Mesothelial cell of epicardium (in vitro differentiated cells): ENCODE measurements at places on chromosomes 3 and 15. TPM values are rescaled to one million over a fixed set of nuclear protein-coding genes. Genes with fewer than 3 reads are reported as not detected.

Gene SMAD6
- 164 to 176 TPM (median 176 TPM) in 3 replicates for total RNA-seq

- H3K4me3 ChIP-seq: no peak overlapping the region
- DNase-seq: no peak
Observed at GRCh38 chr3:110254591-110254990, 817.0 kb upstream of the NECTIN3 start.

- peaks cover 32% of the 10 kb centered on the region for H3K27me3 ChIP-seq
- H3K27ac ChIP-seq: no peak overlapping the region
- no peaks in the 10 kb centered on the region for H3K36me3 ChIP-seq
- H3K4me3 ChIP-seq: no peak overlapping the region
Observed at GRCh38 chr15:79501086-79501485, 69.0 kb downstream of the MINAR1 start.

Gene SKIC8
- 51.2 to 55.1 TPM (median 54.8 TPM) in 3 replicates for total RNA-seq

Gene CCR8
- not detected in 3 replicates for total RNA-seq

DNA sequence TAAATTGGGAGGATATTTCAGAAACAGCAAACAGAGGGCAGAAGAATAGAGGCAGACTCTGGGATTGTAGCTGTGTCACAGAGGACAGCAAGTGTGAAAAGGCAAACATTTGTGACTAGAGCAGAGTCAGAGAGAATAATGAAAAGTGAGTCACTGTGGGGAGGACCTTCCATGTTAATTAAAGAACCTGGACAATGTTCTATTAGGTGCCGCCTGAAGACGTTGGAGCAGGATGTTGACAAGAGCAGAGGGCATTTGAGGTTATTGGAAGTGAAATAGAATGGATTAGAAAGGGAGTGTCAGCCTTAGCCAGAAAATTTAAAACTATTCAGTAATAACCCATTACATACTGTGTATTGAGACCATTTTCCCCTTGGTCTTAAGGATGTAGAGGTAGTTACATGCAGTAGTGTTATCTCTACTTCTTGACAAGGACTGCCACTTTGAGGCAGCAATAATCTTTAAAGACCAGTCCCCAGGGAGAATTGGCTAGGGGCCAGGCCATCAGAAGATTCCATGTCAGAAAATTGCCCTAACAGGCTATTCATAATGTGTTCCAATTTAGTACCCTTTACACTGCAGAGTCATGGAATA is 5.8 kb downstream of the ACKR2 start:
- no peak overlapping the region for H3K4me3 ChIP-seq
- H3K36me3 ChIP-seq: peaks cover 2% of the 10 kb centered on the region
- H3K27ac ChIP-seq: no peak overlapping the region
- DNase-seq: no peak
- H3K27me3 ChIP-seq: no peaks in the 10 kb centered on the region

DNA sequence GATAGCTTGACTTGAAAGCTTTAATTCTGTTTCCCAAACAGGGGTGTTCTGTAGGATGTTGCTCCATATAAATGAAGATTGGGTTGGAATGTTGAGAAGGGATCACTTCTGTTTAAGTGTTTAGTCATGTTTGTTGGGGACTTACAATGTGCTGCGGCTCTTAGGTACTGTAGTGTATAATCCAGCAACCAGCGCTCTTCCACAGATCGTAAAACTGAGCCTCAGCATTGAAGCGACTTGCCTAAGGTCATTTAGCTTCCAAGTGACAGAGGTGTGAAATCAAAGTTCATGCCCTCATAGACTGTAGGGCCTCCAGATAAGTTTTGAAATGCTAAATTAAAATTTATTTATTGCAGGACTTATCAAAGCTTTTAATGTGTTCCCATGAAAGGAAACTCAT is 1.8 kb downstream of the MKRN2 start:
- peak overlapping the region; percentile 82 for H3K4me3 ChIP-seq
- H3K27ac ChIP-seq: peak overlapping the region; percentile 97
- H3K4me1 ChIP-seq: peaks cover 57% of the 10 kb centered on the region
- H3K27me3 ChIP-seq: peaks cover 6% of the 10 kb centered on the region

DNA sequence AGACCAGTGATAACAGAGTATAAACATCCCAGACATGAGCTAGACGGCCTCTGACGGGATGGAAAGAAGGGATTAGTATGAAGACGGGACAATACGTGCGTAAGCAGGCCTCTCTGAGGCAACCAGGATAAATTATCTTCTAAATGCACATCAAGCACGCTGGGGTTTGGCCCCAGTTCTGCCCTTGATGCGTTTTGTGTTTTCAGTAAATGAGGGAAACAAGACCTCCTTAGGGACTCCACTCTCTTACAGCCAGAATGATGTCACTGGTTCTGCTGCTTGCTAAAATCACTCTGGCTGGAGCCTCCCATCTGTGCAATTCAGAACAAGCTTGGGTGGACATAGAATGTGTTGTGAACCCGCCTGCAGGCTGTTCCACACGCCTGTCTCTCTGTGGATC is 156.0 kb upstream of the MCTP2 start:
- H3K36me3 ChIP-seq: no peaks in the 10 kb centered on the region
- peaks cover 12% of the 10 kb centered on the region for H3K4me1 ChIP-seq
- H3K27ac ChIP-seq: peak overlapping the region; percentile 8
- H3K27me3 ChIP-seq: peaks cover 3% of the 10 kb centered on the region
- H3K4me3 ChIP-seq: no peak overlapping the region
- DNase-seq: no peak

- H3K4me1 ChIP-seq: peaks cover 6% of the 10 kb centered on the region
- H3K4me3 ChIP-seq: no peak overlapping the region
- no peak for DNase-seq
- H3K27me3 ChIP-seq: peaks cover 32% of the 10 kb centered on the region
Observed at GRCh38 chr3:114155370-114155821, 23.5 kb downstream of the DRD3 start.

DNA sequence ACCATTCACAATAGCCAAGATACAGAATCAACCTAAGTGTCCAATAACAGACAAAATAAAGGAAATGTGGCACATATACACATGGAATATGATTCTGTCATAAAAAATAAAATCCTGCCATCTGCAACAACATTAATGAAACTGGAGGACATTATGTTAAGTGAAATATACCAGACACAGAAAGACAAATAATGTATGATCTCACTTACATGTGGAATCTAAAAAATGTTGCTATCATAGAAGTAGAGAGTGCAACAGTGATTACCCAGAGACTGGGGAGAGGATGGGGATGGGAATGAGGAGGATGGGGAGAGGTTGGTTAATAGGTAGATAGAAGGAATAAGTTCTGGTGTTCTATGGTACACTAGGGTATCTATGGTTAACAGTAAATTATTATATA is 28.7 kb downstream of the MRPL3 start:
- H3K27ac ChIP-seq: no peak overlapping the region
- no peak overlapping the region for H3K4me3 ChIP-seq
- peaks cover 3% of the 10 kb centered on the region for H3K4me1 ChIP-seq
- H3K27me3 ChIP-seq: no peaks in the 10 kb centered on the region

- no peaks in the 10 kb centered on the region for H3K36me3 ChIP-seq
- H3K27ac ChIP-seq: no peak overlapping the region
- peaks cover 21% of the 10 kb centered on the region for H3K4me1 ChIP-seq
- no peaks in the 10 kb centered on the region for H3K27me3 ChIP-seq
- H3K4me3 ChIP-seq: no peak overlapping the region
Observed at GRCh38 chr15:81480645-81481053, 106.6 kb upstream of the TMC3 start.

DNA sequence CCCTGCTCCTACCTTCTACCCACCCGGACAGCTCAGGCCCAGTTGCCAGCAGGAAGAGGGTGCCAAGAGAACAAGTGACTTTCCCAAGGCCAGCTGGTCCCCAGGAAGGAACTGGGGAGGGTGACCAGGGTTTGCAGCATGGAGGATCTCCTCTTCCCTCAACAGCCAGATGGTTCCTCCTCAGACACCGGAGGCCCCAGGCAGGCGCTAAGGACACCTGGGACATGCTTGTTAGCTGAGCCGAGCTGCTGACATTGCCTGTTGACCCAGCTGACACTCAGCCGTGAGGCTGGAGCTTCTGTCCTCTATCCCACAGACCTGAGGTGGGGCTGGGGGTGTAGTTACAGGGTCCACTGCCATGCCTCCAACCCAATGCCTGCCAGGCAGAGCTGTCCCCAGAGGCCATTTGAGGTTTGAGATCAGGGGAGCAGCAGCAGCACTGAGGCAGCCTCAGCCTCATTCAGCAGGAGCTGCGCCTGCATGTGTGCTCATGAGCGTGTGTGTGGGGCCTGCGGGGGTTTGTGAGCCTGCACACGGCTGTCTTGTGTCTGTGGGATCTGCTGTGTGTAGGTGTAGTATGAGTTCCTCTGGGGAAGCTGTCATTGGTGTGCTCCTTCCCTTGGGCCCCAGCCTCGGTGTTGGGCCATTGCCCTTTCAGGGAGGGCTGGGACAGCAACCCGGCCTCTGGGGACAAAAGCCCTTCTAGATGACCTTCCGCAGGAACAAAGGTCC is 7.1 kb downstream of the CPLX3 start:
- no peak for DNase-seq
- H3K27me3 ChIP-seq: peaks cover 22% of the 10 kb centered on the region
- H3K4me3 ChIP-seq: no peak overlapping the region
- no peaks in the 10 kb centered on the region for H3K36me3 ChIP-seq

DNA sequence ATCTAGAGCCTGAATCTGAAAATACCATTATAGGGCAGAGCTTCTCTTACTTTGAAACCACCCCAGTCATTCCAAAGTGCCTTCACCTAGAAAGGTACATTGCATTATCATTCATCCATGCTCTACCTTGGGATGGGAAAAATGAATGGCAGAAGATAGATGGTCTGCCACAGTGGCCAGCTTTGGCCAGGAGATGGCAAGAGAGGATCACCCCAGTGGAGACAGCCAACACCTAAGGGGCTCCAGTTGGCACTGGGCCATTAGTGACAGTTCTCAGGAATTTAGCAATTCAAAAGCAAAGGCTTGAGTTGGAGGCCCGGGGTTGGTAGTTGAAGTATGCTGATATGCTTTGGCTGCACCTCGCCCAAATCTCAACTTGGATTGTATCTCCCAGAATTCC is 253.6 kb upstream of the MRPL3 start:
- no peak overlapping the region for H3K4me3 ChIP-seq
- no peak overlapping the region for H3K27ac ChIP-seq
- no peaks in the 10 kb centered on the region for H3K36me3 ChIP-seq
- no peak for DNase-seq
- H3K27me3 ChIP-seq: peaks cover 14% of the 10 kb centered on the region

DNA sequence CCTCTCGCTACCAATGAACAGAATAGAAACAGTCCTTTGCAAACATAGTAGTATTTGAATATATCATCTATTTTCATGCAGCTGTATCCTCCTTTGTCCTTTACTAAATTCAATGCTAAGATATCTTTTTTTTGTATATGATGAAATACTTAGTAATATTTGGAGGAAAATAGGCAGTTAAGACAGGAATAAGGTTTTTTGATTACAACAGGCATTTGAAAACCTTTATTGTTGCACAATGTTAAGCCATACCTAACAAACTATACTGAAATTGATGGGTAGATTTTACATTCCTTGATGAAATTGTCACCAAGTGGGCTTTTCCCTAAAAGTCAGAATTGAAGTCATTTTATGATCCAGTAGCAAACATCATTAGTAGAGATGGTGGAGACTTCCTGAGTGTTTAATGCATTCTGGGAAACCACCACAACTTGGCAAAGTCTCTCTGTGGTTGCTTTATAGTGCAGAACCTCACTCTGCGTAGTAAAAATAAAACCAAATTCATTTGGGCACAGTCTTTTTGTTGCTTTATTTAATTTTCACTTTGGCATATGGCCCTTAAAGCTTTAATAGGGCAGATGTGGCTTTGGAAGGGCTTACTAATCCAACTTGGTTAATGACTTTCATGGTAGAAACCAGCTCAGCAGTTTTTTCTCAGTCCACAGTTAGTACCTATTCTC is 216.0 kb downstream of the DIPK2A start:
- H3K4me1 ChIP-seq: no peaks in the 10 kb centered on the region
- no peak overlapping the region for H3K4me3 ChIP-seq
- peaks cover 7% of the 10 kb centered on the region for H3K36me3 ChIP-seq
- H3K27ac ChIP-seq: no peak overlapping the region
- H3K27me3 ChIP-seq: no peaks in the 10 kb centered on the region
- DNase-seq: no peak

GRCh38 chr3:108404368-108404767 is 106.0 kb downstream of the MYH15 start:
- H3K4me1 ChIP-seq: peaks cover 22% of the 10 kb centered on the region
- H3K36me3 ChIP-seq: no peaks in the 10 kb centered on the region
- H3K27me3 ChIP-seq: peaks cover 6% of the 10 kb centered on the region

Gene LMAN1L
- total RNA-seq: 0.16 to 0.65 TPM (median 0.35 TPM) in 3 replicates

Gene EIF3J
- total RNA-seq: 75.7 to 80.2 TPM (median 77.8 TPM) in 3 replicates

DNA sequence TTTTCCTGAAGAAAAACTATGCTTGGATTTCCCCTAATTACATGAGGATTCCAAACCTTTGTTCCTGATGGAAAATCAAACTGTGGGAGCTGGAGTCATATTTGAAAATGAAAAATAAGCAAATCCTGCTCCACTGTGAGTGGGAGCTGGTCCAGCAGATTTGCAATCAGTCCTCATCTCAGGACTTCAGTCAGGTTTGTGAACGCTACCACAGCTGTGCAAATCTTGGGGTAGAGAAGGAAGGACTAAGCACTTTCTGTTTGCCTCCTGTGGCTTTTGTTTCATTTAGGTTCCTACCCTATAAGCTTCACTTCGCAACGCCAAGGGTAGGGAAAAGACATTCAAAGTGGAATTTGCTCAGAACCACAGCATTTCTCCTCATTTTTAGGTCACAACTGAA is 238.2 kb downstream of the TUSC7 start:
- no peaks in the 10 kb centered on the region for H3K27me3 ChIP-seq
- peaks cover 11% of the 10 kb centered on the region for H3K4me1 ChIP-seq
- H3K4me3 ChIP-seq: no peak overlapping the region

Gene EDEM1
- 24.0 to 26.0 TPM (median 25.7 TPM) in 3 replicates for total RNA-seq

DNA sequence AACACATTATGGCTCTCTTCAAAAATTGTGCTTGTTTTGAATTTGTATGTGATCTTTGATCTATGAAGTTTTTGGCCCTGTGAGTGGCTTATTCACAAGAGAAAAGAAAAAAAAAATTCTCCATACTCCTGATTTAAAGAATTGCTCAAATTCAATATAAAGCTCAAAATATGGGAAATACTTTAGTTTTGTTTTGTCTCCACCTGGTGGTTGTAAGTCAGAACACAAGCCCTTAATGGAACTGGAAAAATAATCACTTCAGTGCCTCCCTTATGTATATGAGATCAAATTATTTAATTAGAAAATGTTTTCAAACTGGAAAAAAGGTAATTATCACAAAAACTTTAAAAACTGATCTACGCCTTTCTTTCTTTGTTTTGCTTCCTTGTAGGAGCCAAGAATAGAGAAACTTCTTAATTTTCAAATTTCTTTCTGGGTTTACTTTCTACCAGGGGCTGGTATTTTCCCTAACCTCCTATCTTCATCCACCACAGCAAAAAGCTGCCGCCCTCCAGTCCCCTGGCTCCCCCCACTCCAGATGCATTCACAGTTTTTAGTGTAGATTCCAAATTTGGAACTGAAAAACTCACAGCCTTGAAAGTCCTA is 50.6 kb downstream of the SERP1 start:
- DNase-seq: no peak
- H3K27ac ChIP-seq: no peak overlapping the region
- H3K36me3 ChIP-seq: no peaks in the 10 kb centered on the region
- H3K4me3 ChIP-seq: no peak overlapping the region
- H3K4me1 ChIP-seq: peaks cover 6% of the 10 kb centered on the region
- H3K27me3 ChIP-seq: no peaks in the 10 kb centered on the region
